Peyer's patch (tissue), 4 donors: ENCODE measurements at places on chromosomes 2 and 18. TPM values are rescaled to one million over a fixed set of nuclear protein-coding genes. Genes with fewer than 3 reads are reported as not detected.

GRCh38 chr2:20168727-20169696 is 55.9 kb downstream of the SDC1 start:
- DNase-seq, result peak; percentile 18

GRCh38 chr18:47346016-47346415 is 94.6 kb upstream of the SKOR2 start:
- DNase-seq, result no peak

DNA sequence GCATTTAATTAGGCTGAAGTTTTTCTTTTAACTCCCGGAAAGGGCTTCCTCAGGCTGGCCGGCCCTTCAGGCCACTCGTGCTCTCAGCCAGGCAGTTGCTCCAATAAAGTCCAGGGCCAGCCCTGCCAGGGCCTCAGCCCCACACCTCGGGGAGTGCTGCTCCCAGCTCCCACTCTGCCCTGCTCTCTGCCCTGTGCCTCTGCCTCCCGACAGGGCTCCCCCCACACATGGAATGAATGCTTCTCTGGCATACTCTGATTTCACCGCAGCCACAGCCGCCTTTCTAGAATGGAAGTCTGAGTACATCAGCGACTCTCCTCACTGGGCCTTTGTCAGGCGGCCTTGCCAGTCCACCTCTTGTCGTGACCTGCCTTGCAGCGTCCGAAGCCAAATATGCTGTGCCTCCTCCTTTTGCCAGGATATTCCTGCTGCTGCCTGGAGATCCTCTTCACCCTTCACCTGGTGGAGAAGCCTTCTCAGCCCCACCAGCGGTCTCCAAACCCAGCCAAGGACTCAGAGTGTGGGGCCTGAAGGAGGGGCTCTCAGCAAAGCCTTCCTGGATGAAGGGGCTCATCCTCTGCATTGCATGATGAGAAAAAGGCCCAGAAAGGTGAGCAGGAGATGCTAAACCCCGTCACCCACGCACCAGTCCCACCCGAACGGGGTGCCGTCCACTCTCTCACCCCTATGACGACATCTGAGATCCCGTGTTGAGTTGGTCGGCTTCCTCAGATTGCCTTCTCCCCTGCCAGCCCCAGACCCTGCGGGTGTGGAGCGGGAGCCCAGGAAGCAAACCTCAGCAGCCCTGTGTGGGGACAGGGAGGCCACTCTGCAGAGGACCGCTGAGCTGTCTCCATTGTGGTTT is 472.7 kb upstream of the HS6ST1 start:
- no peak for DNase-seq

DNA sequence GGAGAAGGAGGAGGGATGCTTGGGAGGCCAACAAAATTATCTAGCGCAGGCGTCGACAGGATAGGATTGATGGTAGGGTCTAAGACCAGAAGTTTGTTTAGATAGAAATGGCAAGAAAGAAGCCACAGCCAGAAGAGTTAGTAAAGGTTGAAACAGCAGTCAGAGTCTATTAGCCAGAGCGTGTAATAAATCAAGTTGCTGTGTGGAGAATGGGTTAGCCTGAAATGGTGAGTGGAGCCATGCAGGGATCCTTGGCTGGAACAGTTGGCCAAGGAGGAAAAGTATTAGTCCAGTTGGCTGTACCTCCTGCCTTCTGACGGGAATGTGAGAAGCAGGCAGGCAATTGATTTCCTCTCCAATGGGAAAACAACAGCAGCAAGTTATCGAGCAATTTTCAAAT is 190.7 kb upstream of the CCDC68 start:
- no peak for DNase-seq

DNA sequence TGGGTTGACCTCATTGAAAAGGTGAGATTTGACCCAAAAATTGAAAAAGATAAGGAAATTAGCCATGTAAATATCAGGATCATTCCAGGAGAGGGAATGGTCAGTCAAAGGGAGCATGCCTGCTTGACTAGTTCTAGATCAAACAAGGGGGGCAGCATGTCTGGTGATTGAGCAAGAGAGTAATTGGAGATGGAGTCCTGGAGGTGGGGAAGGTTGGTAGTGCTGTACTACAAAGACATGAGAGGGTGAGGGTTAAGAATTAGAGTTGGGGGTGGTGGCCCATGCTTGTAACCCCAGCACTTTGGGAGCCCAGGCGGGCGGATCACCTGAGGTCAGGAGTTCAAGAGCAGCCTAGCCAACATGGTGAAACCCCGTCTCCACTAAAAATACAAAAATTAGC is 2.0 kb downstream of the MRPL30 start:
- no peak for DNase-seq

The FOXD4L1 gene
- total RNA-seq, result not detected

The DSC3 gene
- total RNA-seq, result 2.0 TPM

The SLC38A11 gene
- 13.1 TPM for total RNA-seq
